ENCODE measurements at places on chromosomes 2 and 18. TPM values are rescaled to one million over a fixed set of nuclear protein-coding genes. Genes with fewer than 3 reads are reported as not detected.

Gene TTR
- total RNA-seq, result not detected

- no peak overlapping the region for H3K27ac ChIP-seq
- no peaks in the 10 kb centered on the region for H3K4me1 ChIP-seq
- no peaks in the 10 kb centered on the region for H3K27me3 ChIP-seq
- no peak overlapping the region for H3K4me3 ChIP-seq
- peak; percentile 22 for DNase-seq
Observed at GRCh38 chr18:52054324-52054723, 285.7 kb upstream of the DCC start.

GRCh38 chr2:88398180-88398579 is 54.3 kb downstream of the FOXI3 start:
- H3K4me3 ChIP-seq, result no peak overlapping the region
- no peak for DNase-seq
- peaks cover 42% of the 10 kb centered on the region for H3K27me3 ChIP-seq
- no peaks in the 10 kb centered on the region for H3K4me1 ChIP-seq
- H3K36me3 ChIP-seq, result no peaks in the 10 kb centered on the region
- H3K27ac ChIP-seq, result no peak overlapping the region

Gene CTNNA2
- not detected for total RNA-seq

Measured in PC-3 (cell line).